NCI-H2081 (cell line): ENCODE measurements at places on chromosomes 4 and X.

DNA sequence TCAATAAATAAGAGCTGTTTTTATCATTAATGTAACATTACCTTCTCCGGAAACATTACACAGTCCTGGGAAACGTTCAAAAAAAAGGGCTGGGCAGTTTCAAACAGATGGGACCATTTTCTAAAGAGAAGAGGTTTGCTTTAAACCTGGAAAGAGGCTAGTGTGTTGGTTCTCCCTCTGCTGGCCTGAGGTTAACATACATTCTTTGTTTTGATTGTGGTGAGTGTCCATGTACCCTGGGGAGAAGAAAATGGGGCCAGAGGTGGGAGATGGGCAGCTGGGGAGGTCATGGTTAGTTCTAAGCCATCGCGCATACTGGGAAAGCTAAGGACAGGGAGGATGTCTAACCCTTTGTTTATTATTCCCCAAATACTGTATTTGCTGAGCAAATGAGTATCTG is 194.7 kb downstream of the CPEB2 start:
- DNase-seq: no peak

DNA sequence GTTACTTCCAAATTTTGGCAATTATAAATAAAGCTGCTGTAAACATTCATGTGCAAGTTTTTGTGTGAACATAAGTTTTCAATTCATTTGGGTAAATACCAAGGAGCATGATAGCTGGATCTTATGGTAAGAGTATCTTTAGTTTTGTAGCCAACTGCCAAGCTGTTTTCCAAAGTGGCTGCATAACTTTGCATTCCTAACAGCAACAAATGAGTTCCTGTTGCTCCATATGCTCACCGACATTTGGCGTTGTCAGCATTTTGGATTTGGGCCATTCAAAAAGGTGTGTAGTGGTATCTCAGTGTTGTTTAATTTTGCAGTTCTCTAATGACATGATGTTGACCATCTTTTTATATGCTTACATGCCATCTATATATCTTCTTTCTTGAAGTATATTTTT is 208.5 kb downstream of the INPP4B start:
- no peak for DNase-seq

- no peak for DNase-seq
Observed at GRCh38 chr4:120198411-120198810, 131.8 kb upstream of the MAD2L1 start.

DNA sequence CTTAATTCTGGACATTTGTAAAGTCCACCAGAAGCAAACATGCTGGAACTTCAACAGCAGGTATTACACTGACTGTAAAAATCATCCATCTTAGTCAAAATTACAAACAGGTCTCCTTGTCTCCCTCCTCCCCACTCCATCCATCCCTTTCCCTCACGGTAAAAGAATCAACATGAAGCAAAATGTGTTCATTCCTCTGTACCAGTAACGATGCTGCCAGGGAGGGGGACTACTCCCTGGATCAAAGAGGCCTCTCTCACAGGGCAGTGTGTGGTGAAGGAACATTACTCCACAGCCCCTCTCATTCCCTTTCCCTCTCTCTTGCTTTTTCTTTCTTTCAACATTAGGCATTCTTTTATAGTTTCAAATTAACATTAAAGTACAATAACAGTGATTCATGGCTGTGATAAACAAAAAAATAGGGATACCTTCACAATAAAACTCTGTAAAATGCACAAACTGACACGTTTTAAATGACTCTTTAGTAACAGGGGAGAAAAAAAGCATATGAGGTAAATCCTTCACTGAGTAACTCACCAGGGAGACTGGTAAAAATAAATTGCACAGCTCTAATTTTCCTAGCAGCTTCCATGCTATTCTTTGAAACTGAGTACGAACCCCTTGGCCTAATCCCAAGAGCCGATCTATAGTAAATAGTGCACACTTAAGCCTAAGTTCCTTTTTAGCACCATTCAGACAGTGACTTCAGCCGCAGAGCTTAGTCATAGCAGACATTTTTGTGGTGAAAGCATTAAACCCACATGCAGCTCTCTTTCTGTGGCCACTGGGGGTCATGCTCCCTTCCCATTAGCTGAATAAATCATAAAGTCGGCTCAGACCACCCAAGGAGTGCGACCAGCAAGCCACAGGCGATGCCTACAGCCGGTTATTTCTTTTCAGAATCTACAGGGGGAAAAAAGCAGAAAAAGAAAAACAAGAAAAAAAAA is 215.6 kb upstream of the GYPA start:
- DNase-seq: peak; percentile 5

- DNase-seq: no peak
Observed at GRCh38 chr4:180668732-180669131, 1574.5 kb upstream of the TENM3 start.

DNA sequence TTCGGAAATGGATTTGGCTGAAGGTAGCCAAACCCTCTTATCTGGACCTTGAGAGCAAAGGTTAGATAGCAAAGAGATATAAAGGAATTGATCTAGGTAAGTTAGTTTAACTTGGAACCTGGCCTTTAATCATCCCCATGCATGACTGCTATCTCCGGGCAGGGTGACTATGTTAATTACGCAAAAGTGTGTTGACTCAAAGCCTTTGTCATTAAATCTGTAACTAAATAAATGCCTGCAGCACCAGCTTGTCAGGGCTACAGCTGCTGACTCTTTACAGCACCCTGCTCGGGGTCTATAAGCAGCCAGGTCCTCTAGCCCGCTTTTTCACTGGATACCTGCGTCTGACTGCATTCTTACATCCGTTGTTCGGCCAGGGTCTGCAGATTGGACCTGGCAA is 201.7 kb downstream of the TBCK start:
- peak; percentile 1 for DNase-seq

GRCh38 chr4:150079081-150079581 is 886 bp downstream of the DCLK2 start:
- peak; percentile 71 for DNase-seq

DNA sequence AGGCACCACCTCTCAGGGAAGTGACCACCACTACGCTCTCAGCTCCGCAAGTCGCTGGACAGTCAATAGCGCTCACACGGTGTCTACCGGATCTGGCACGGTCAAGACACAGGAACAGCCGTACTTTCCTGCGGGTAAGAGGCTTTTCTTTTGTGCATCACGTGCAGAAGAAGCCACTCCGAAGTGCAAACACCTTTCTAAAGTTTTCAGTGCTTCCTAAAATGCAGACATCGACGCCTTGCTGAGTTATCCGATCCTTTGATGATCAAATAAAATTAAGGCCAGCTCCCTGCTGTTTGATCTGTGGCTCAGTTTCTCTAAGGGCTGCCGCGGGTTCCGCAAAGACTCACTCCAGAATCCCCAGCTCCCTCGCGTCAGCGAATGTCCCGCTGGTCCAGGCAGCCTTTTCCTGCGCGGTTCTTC is 71.8 kb downstream of the FBXO8 start:
- no peak for DNase-seq

DNA sequence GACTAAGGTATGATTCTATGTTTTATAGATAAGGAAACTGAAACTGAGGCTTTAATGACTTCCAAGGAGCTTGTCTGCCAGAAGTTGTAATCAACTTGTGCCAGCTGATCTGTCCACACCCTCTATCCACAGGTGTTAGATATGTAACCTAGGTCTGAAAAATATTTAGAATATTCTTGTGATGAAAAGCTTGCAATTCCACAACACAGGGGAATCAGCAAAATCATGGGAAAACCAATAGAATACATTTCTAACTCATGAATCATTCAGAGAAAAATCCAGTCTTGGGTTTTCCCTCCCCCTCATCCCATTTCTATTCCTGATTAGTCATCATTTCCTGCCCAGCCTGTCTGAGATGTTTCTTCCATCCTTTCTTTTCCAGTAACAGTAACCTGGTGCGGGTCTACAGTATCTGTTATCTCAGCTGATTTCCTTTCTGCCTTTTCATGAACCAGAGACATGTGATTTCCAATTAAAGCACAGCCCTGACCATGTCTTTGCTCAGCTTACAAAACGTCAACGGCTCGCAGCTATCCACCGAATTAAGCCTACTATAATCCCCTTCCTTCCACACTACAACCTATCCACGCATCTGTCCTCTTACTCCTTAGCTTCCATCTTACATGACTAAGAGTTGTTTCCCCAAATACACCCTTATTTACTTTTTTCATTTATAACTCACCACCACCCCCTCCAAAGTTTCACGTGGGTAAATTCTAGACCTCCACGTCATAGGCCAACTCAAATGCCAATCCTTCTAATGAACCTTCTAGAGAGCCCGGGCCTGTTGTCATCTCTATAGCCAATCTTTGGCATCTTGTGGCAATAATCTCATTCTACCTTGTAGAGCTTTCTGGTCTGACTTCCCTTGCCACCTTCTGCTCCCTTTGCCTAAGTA is 961 bp upstream of the NOCT start:
- DNase-seq: no peak

GRCh38 chr4:6480534-6481088 is 8.2 kb upstream of the PPP2R2C start:
- DNase-seq: no peak
